ENCODE measurements at places on chromosomes 12 and 14.

DNA sequence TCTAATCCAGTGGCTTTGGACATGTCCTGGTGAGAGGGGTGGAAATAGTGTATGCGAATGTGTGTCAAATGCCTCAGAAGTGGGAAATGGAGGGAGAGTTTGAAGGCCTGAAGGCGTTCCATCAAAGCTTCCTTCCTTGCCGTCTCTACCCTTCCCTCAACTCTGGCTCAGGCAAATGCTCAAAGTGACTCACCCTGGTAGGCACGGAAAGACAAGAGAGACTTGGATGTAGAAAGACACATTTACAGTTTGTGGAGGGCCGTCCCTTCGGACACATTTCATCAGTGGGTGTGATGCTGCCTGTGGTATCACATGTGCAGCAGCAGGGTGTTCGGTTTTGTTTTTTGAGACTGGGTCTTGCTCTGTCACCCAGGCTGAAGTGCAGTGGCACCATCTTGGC lies 36.7 kb downstream of the CHST11 start:
- no peak for DNase-seq

DNA sequence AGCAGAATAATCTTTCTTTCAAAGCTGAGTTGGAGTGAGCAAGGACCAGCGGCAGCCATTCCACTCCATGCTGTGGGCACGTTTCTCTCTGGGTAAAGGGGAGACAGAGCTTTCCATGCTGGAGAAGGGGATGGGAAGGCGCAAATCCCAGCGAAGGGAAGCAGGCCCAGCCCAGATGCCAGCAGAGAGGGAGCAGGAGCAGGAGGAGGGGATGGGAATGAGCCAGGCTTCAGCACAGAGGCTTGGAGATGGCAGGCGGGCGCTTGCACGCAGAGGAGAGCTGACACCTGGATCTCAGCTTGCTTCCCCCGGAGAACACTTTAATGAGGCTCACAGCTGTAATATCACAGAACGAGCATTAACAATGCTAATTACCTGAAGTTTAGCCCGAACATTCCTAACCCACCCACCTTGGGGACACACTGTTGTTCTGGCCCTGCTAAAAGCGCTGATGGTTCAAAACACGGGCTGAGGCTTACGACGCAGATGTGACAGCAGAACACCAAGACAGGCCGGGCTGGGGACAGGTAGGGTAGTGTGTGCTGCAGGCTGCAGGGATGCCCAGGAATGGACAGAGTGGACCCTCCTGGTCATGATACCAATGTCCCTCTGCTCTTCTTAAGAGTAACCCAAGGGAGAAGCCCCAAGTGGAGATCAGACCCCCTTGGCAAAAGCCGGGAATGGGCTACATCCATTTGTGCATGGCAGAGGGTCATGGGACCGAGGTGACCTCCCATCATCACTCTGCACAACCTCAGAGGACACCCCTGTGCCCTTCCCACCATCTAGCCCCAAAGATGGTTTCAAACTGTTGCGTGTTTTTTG lies 288.6 kb downstream of the DPF3 start:
- no peak for DNase-seq

- DNase-seq = no peak
Observed at GRCh38 chr12:47067176-47067575, 12.2 kb upstream of the PCED1B start.

DNA sequence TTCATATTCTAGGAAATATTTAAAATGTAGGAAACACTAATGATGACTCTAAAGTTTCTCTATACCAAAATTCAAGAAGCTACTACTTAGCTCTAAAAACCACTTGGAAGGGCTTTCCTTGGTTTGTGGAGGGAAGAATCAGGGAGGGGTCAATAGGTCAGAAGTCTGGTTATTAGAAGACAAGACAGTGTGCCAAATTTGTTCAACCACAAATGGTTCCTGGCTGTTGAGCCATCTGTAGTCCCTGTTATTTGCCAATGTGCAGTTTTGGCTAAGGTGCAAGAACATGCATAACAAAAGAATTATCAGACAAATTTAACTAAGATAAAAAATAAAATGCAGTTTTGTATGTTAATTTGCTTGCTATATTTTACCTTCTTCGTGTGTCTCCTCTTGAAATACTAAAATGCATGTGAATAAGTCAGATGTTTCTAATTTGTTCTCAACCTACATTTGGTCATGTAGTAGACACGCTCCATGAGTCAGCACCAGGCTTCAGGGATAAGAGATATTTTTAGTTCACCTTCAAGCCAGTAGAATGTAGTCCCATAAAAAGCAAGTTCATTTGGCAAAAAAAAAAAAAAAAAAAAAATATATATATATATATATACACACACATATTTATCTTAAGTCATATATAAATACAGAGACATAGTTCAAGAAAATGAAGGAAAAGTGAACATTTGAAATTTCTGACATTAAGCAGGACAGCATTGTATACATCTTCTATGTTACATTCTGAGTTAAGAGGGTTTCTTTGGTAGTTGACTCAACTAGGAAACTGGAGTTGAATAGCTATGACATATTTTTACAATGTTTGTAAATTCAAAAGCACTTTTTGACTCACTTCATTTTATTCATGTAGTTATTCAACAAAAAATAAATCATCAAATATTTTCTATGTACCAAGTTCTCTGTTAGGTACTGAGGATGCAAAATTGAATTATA lies 123.3 kb downstream of the KCNC2 start:
- DNase-seq = no peak

DNA sequence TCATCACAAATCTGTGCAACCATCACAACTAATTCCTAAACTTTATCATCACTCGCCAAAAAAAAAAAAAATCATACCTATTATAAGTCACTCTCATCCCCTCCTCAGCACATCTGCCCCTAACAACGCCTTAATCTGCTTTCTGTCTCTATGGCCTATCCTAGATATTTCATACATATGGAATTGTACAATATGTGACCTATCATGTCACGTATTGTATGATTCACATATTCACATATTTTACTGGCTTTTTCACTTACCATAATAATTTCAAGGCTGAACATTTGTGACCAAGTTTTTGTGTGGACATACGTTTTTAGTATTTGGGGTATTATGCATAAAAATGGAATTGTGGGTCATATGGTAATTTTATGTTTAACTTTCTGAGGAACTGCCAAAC lies 400.7 kb downstream of the DAD1 start:
- no peak for DNase-seq

GRCh38 chr14:100538351-100539002 lies 48.7 kb downstream of the BEGAIN start:
- DNase-seq = no peak

GRCh38 chr12:94644141-94644979 lies 6.0 kb downstream of the TMCC3 start:
- DNase-seq = no peak

- peak; percentile 75 for DNase-seq
Observed at GRCh38 chr14:89417465-89418225, 612 bp upstream of the FOXN3 start.

DNA sequence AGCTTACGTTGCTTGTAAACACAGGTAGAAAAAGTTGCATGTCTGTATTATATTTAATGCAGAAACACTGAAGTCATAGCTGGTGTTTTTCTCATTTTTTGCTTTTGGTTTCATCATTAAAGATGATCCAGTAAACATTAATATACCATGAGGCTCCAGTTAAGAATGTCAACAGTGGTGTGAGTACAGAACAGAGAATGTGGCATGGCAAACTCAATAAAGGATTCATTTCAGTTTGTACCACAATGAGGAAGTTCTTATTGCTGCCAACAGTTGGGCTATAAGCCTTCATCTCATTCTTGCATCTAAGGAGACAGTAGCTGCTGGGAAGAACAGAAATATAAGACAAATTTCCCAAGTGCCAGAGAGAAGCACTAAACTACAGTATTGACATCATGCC lies 72.1 kb upstream of the ST8SIA1 start:
- no peak for DNase-seq

DNA sequence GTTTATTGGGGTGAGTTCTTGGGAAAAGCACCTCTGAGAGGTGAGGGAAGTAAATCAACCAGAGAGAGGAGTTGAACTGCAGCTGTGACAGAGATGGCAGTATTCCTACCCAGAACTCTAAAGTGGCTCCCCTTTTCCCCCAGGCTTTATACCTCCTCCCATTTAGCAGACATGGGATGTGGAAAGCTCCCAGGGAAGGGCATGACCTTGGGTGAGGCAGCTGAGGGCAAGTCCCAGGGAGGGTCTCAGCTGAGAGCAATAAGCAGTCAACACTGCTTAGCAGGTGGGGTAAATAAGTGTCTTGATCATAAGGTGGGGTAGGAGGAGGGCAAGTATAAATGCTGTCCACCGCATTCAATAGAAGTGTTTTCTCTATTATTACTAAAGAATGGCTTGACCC lies 143.0 kb downstream of the AKAP6 start:
- DNase-seq = no peak

DNA sequence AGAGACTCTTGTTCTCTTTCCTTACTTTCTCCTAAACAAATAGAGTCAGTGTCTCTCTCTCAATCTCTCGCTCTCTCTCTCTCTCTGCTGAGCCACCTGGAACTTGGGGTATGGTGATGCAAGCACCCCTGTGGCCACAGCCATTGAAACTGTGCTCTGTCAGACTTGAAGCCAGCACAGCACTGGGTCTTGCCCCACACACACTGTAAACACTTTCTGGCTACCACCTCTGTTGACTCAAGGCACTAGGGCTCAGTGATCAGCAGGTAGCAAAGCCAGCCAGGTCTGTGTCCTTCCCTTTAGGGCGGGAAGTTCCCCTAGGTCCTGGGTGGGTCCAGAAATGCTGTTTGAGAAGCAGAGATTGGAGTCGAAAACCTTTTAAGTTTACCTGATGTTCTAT lies 125.9 kb upstream of the GARIN6 start:
- no peak for DNase-seq

- DNase-seq = peak; percentile 55
Observed at GRCh38 chr14:106879241-106879640, 1352.9 kb downstream of the TMEM121 start.

- no peak for DNase-seq
Observed at GRCh38 chr12:76117067-76117691, 32.7 kb upstream of the NAP1L1 start.
